ENCODE measurements at places on chromosomes 1 and 21. TPM values are rescaled to one million over a fixed set of nuclear protein-coding genes. Genes with fewer than 3 reads are reported as not detected.

Gene DYNLT5
- polyA plus RNA-seq = not detected

Gene PM20D1
- polyA plus RNA-seq = 1.9 TPM

Gene LIPI
- polyA plus RNA-seq = not detected

Gene FALEC
- polyA plus RNA-seq = 1.1 TPM

Gene INAVA
- polyA plus RNA-seq = 0.70 TPM

DNA sequence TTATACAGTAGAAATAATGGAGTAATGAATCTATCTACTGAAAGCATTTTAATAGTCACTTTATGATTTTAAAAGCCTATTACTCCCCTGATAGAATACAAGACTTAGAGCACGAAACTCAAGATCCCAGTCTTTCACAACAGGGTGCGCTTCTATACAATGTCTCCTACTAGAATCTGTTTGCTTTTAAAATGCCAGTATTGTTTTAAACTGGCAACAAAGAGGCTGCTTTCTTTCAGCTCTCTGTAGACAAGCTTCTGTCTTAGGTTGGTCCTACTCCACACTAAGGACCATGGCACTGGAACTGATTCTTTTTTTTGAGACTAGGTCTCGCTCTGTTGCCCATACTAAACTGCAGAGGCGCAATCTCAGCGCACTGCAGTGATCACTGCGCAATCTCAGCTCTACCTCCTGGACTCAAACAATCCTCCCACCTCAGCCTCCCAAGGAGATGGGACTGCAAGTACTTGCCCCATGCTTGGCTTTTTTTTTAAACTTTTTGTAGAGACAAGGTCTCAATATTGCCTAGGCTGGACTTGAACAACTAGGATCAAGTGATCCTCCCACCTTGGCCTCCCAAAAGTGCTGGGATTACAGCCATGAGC lies 4.8 kb downstream of the DCAF8 start:
- H3K4me1 ChIP-seq = peaks cover 44% of the 10 kb centered on the region
- H3K27me3 ChIP-seq = no peaks in the 10 kb centered on the region
- H3K27ac ChIP-seq = no peak overlapping the region
- no peak for DNase-seq
- H3K36me3 ChIP-seq = no peaks in the 10 kb centered on the region

DNA sequence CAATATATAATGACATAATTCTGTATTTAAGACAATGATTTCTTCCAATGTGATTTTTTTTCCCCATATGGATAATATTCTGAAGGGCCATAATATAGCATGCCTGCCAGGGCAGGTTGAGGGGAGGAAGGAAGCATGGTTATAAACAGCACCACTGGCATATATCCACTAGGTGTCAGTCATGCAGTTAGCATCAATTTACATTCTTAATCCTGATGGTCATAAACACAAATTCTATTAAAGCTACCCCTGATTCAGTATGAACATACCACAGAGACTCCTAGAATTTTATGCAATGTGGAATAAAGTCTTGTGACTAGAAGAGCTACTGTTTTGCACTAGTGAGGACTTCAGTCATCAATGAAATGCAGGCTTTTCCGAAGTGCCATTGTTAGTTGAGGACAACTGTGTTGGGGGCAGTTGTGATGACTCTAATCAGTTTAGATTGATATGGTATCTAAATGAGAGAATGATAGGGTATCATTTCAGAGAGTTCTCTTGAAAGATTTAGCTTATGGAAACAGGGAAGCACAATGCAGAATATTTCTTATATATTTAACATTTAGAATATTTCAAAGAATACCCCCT lies 342.7 kb upstream of the NR5A2 start:
- no peaks in the 10 kb centered on the region for H3K27me3 ChIP-seq
- no peak overlapping the region for H3K4me3 ChIP-seq
- DNase-seq = peak; percentile 30

DNA sequence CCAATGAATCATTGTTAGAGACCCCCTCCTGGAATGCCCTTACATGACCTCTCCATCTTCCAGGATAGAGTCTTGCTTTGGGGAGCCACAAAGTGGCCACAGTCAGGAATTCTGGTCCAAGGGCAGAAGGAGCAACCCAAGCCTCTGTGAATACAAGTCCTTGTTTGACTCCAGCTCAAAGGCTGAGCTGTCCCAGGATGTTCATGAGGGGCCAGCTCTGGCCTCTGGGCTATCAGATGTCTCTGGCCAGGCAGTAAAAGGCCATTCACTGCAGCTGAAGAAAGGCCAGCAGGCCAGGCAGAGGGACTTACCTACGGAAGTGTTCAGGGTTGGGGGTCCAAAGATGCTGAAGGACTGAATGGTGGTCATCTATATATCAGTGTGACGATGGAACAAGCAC lies 98.3 kb upstream of the IPO9 start:
- DNase-seq = no peak
- H3K4me3 ChIP-seq = no peak overlapping the region
- no peak overlapping the region for H3K27ac ChIP-seq

DNA sequence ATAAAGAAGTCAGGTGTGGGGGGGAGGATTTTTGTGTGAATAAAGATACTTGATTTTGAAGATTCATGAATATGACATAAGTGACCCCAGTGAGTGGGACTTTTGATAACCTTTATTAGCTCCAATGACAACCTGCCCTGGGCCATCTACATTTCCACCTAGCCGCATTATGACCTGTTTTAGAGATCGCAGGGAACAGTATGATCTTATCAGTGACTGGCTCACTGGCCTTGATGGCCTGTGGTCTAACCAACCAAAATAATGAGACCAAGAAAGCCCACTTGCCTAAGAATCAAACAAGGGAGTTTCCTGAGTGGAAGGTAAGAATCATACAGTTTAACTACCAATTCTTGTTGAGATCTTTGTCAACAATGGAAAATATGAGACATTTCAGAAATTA lies 1.8 kb downstream of the ELAPOR1 start:
- H3K27ac ChIP-seq = no peak overlapping the region
- no peaks in the 10 kb centered on the region for H3K27me3 ChIP-seq
- H3K4me3 ChIP-seq = no peak overlapping the region
- H3K36me3 ChIP-seq = no peaks in the 10 kb centered on the region

DNA sequence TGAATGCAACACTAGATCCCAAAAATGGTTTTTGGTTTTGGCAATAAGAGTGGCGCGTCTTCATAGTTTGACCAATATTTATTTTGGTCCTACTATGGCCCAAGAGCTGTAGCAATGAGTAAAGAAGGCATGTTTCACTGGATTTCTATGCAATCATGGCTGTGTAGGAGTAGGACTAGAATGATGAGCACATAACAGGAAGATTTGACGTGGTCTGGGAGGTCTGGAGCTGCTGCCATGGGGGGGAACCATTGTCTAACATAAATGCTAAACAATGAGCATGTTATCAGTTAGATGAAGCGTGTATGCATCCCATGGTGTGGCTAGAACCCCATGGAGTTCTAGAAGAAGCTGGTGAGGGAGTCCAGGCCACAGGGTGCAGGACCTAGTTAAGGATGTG lies 38.3 kb downstream of the OLIG1 start:
- H3K27me3 ChIP-seq = peaks cover 8% of the 10 kb centered on the region
- no peaks in the 10 kb centered on the region for H3K4me1 ChIP-seq
- DNase-seq = no peak
- H3K4me3 ChIP-seq = no peak overlapping the region
- no peaks in the 10 kb centered on the region for H3K36me3 ChIP-seq

GRCh38 chr1:234484218-234484617 lies 5.2 kb upstream of the TARBP1 start:
- H3K36me3 ChIP-seq = no peaks in the 10 kb centered on the region
- H3K4me3 ChIP-seq = no peak overlapping the region
- DNase-seq = no peak
- no peaks in the 10 kb centered on the region for H3K27me3 ChIP-seq

GRCh38 chr1:31666263-31666963 lies 21.7 kb upstream of the PEF1 start:
- no peaks in the 10 kb centered on the region for H3K36me3 ChIP-seq
- DNase-seq = no peak
- peaks cover 11% of the 10 kb centered on the region for H3K4me1 ChIP-seq
- no peak overlapping the region for H3K27ac ChIP-seq
- H3K4me3 ChIP-seq = no peak overlapping the region
- H3K27me3 ChIP-seq = peaks cover 5% of the 10 kb centered on the region

DNA sequence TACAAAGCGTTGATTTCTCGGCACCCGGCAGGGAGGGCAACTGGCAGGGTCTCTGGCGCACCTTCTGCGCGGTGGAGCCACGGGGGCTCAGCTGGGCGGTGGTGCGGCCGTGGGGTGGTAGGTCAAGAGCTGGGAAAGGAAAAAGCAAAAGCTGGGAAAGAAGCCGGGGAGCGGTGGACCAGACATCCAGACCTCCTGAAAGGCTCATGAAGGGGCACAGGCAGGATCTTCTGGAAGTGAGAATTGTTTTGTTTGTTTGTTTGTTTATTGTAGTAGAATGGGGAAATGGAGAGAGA lies 7.2 kb upstream of the RNU1-1 start:
- no peak overlapping the region for H3K27ac ChIP-seq
- H3K36me3 ChIP-seq = no peaks in the 10 kb centered on the region
- H3K27me3 ChIP-seq = no peaks in the 10 kb centered on the region
- no peaks in the 10 kb centered on the region for H3K4me1 ChIP-seq
- no peak for DNase-seq

- H3K27me3 ChIP-seq = no peaks in the 10 kb centered on the region
- no peak overlapping the region for H3K27ac ChIP-seq
- no peak for DNase-seq
- no peaks in the 10 kb centered on the region for H3K36me3 ChIP-seq
- H3K4me1 ChIP-seq = no peaks in the 10 kb centered on the region
These were observed 16.2 kb downstream of the ATP1A4 start for GRCh38 chr1:160167580-160167979.

DNA sequence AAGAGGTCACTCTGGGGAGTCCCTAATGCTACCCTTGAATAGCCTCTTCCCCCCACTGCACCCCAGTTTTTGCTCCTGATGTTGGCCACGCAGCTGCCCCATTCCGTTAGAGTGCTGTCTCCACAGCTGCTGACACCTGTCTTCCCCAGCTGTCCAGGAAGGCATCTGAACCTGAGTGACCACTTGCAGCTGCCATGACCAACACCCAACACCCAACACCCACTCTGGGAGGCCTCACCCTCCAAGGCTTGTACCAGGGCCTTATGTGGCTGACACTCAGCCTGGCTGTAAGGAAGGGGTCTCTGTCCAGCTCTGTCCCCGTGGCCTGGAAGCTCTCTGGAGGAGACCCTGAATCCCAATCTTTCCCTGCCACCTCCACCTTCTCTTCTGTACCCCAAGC lies 26.7 kb upstream of the LDLRAP1 start:
- H3K4me1 ChIP-seq = peaks cover 5% of the 10 kb centered on the region
- no peak overlapping the region for H3K27ac ChIP-seq
- H3K36me3 ChIP-seq = no peaks in the 10 kb centered on the region
- H3K4me3 ChIP-seq = no peak overlapping the region
- no peak for DNase-seq

DNA sequence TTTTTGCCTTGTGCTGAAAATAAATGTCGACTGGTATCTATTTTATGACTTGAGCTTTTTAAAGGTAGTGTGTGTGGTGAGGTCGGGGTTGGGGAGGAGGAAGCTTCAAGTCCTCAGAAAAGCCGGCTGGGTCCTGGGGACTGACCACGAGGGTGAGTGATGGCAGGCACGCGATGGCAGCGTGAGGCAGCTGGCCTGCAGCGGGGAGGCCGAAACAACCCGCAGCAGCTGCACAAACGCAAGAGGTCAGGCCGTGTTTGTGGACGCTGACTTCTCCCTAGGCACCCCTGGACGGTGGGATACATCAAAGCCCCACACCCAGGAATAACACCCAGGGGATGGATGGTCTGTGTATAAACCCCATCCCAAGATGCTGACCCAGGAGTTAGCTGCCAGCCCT lies 51.4 kb downstream of the ZBTB18 start:
- H3K4me3 ChIP-seq = no peak overlapping the region
- no peak overlapping the region for H3K27ac ChIP-seq
- no peaks in the 10 kb centered on the region for H3K27me3 ChIP-seq
- no peaks in the 10 kb centered on the region for H3K36me3 ChIP-seq
- DNase-seq = no peak

DNA sequence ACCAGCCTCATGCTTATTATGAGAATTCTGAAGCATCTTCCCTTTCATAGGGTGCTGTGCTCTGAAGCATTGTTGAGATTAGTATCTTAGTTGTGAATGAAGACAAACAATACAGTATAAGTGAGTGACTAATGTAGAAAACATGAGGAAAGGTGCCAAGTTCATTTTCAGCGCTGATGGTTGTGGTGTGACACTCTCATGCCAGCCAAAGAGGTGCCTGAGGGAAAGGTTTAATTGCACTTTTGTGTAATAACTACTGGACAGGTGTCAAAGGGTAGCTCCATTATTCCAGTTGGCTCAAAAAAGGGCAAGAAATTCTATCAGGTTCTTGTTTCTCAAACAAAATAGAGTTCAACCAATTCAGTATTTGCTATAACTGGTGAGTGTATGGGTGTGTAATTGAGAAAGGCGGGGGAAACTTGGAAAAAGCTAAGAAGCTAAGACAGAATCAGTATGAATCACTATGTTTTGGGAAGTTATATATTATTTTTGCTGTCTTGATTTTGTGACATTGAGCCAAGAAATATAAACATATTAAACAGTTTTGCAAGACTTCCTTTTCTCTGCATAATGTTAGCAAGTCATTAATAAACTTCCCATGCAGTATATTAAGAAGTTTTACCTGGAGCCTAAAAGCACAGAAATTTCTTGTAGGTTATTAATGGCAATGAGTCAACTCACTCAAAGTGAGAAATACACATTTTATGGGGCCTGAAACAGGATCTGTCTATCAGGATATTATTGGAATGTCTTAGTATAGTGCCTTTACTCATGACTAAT lies 31.8 kb downstream of the KCNK2 start:
- no peak overlapping the region for H3K4me3 ChIP-seq
- H3K4me1 ChIP-seq = no peaks in the 10 kb centered on the region
- H3K27me3 ChIP-seq = no peaks in the 10 kb centered on the region
- no peaks in the 10 kb centered on the region for H3K36me3 ChIP-seq
- H3K27ac ChIP-seq = no peak overlapping the region

- H3K27me3 ChIP-seq = no peaks in the 10 kb centered on the region
- H3K4me1 ChIP-seq = no peaks in the 10 kb centered on the region
- H3K27ac ChIP-seq = no peak overlapping the region
- DNase-seq = no peak
- no peaks in the 10 kb centered on the region for H3K36me3 ChIP-seq
- H3K4me3 ChIP-seq = no peak overlapping the region
These were observed 14.6 kb downstream of the COL9A2 start for GRCh38 chr1:40302475-40302874.

DNA sequence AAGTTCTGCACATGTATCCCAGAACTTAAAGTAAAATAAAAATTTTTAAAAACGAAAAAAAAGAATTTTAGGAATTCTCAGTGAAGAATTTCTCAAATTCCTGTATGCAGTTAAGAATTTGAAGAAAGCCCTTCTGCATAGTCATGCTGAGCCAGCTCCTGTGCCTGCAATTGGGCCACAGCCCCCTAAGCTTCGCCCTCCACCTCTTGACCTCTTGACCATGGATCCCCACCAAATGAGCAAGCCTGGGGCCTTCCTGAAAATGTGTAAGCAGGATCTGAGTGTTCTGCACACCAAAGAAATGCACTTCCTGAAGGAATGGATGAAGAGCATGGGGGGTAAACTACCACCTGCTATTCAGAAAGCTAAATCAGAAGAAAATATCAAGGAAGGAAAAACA lies 52.0 kb downstream of the NBPF6 start:
- H3K36me3 ChIP-seq = no peaks in the 10 kb centered on the region
- no peak overlapping the region for H3K27ac ChIP-seq
- peaks cover 22% of the 10 kb centered on the region for H3K4me1 ChIP-seq
- H3K27me3 ChIP-seq = no peaks in the 10 kb centered on the region
- no peak for DNase-seq
